Purkinje cell (primary cell): ENCODE measurements at places on chromosomes 5 and 9. TPM values are rescaled to one million over a fixed set of nuclear protein-coding genes. Genes with fewer than 3 reads are reported as not detected.

The PPP1R26 gene
- 0.62 and 1.8 TPM in 2 replicates for polyA plus RNA-seq

The FBXW11 gene
- 15.2 and 16.0 TPM in 2 replicates for polyA plus RNA-seq

The PCDHB8 gene
- not detected in 2 replicates for polyA plus RNA-seq

The HAVCR1 gene
- not detected in 2 replicates for polyA plus RNA-seq

The PCDHGA4 gene
- 0.27 TPM in 1 of 2 replicates, not detected in the other for polyA plus RNA-seq
